Stimulated activated CD8-positive, alpha-beta memory T cell treated with anti-CD3 and anti-CD28 coated beads, Interleukin-4, amount 100 ng/mL, for 1 hour (primary cell): ENCODE measurements at places on chromosomes 2 and 18.

GRCh38 chr2:168604252-168604651 lies 148.2 kb downstream of the CERS6 start:
- DNase-seq, result no peak

DNA sequence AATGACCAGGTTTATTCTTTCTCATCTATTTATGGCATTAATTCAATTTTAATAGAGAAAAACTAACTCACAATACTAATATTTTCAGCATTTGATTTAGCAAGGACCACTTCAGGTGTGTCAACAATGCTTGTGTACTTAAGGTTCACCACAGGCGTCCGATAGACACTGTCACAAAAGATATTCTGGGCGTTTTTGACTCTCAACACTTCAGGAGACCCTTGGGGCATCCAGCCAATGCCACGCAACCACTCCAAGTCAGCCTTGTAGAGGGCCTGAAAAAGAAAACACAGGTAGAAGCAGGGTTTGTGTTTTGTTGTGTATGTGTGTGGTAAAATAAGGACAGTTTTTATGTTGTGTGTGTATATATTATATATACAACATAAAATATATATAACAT lies 158.2 kb downstream of the NEB start:
- DNase-seq, result no peak

DNA sequence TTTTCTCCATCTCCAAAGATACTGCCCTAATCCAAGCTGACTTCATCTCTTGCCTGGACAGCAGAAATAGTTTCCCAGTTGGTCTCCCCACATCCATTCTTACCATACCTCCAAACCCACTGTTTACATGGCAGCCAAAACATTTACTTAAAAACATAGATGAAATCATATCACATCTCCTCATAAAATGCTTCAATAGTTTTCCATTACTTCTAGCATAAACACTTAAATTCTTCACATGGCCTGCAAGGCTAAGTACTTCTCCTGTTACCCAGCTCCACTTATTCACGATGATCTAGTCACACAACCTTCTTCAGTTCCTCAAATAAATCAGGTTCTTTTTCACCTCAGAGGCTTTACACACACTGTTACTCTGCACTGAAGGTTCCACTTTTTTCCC lies 185.8 kb upstream of the ACVR2A start:
- DNase-seq, result no peak

DNA sequence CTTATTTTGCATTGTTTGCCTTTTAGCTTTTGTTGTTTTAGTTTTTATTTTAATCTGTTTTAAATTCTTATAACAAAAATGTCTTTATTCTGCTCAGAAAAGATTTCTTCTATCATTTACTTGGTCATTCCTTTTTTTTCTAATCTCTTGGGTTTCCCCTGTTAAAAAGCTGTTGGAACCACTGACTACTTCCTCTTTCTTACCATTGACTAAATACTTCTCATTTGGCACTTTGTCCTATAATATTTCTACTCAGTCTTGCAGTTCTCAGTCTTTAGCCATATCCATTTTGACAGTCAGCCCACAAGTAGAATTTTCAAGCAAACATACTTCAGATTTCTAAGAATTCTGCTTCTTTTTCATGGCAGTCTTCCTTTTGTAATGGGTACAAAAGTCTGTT lies 567.2 kb downstream of the SATB2 start:
- DNase-seq, result no peak

DNA sequence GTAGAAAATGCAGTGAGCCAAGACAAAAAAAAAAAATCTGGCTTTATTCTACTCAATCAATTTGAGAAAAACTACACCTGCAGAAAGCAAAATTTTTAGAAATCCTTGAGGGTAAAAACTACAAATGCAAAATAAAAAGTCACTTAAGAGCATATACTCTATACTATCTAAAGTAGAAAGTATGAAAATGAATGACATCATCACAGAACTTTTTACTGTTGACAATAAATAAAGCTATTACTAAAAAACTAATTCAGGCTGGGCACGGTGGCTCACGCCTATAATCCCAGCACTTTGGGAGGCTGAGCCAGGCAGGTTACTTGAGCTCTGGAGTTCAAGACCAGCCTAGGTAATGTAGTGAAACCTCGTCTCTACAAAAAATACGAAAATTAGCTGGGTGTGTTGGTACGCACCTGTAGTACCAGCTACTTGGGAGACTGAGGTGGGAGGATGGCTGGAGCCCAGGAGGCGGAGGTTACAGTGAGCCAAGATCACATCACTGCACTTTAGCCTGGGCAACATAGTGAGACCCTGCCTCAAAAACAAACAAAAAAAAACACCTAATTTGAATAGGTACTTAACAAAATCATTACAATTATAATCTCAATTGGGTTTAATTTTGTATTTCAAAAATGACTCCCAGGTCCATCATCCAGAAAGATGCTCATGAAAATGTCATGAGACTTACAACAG lies 7.6 kb downstream of the NFU1 start:
- no peak for DNase-seq
